Naive B cell (primary cell): ENCODE measurements at places on chromosomes 7 and 10.
A peak's percentile ranks its signal among the peaks of the same experiment; 100 is the strongest.

DNA sequence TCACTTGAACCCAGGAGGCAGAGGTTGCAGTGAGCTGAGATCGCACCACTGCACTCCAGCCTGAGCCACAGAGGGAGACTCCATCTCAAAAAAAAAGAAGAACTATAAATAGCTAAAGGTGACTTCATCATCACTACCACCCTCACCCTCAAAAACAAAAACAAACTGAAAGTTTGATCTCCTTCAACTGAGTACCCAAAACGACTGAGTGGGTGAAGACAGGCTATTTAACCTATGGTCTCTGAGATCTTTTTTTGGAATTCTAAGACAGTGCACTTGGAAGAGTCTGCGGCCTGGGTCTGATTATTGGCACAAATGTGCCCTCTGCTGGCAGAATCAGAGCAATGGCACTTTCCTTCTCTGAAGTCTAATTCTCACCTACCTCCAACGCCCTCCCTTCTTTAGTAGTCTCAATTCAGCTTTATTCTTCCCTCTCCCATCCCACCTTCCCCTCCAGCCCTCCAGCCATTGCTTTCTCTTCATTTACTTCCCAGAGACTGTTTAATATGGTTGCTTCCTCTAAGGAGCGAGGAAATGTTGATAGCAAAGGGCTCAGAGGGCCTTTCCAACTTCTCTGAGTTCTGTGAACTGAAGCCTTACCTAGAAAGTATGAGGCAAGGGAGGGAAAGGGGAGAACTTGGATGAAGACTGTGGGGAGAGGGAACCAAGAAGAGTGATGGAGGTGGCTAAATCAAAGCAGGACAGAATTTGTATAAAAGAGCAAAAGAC lies 2.9 kb upstream of the MYOZ1 start:
- DNase-seq = peak; percentile 50

- DNase-seq = no peak
Observed at GRCh38 chr10:17871036-17871435, 61.9 kb downstream of the MRC1 start.

DNA sequence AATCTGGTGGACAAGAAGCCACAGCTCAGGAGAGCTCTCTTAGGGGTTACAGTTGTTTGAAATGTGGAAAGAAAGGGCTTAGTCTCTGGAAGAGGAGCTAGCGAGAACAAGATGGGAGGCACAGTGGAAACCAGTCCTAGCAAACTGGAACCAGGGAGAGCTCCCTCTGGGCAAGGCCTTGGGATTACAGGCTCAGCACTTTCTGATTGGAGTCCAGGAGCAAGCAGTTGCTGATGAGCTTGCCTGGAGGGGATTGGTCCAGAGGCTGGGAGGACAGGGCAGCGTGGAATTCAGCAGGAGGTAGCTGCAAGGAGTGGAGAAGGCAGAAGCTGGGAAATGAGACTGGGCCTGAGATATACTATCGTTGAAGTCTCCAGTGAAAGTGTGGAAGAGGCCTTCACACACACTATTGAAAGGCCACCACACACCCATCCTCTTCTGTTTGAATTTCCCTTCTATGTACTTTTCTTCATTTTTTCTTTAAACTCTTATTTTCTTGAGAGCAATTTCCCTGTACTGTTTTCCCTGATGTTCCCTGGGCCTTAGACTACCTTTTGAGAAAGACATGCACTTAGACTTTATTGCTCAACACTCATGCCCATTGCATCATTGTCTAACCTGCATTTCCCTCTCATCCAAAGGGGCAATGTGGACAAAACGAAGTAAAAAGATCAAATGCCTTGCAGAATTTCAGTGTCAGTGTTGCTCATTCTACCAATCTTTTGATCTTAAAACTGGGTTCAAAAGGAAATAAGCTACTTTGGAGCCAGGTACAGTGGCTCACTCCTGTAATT lies 57.8 kb upstream of the LANCL2 start:
- no peak for DNase-seq

DNA sequence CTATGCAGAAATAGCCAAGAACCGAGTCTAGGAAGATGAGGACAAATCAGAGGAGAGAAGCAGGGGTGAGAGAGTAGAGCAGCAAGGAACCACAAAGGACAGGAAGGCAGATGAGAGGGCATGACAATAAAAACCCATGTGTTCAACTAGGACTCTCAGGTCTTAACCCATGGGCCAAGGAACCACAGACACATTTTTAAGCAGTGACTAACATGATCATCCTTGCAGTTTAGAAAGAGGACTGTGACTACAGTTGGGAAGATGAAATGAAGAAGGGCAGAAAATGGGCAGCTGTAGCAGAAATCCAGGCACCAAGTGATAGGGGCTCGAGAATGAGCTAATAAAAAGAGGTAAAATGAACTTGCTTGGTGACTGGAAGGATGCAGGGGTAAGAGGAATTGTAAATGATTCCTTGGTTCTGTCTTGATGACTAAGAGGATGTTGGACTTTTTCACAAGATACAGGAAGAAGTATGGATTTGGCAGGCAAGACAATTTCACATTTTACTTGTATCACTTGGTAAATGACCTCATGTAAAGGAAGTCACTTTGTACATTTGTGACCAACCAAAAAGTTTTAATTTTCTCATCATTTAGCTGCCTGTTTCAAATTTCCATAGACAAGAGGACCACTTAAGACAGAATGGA lies 22.8 kb downstream of the SGMS1 start:
- DNase-seq = no peak

DNA sequence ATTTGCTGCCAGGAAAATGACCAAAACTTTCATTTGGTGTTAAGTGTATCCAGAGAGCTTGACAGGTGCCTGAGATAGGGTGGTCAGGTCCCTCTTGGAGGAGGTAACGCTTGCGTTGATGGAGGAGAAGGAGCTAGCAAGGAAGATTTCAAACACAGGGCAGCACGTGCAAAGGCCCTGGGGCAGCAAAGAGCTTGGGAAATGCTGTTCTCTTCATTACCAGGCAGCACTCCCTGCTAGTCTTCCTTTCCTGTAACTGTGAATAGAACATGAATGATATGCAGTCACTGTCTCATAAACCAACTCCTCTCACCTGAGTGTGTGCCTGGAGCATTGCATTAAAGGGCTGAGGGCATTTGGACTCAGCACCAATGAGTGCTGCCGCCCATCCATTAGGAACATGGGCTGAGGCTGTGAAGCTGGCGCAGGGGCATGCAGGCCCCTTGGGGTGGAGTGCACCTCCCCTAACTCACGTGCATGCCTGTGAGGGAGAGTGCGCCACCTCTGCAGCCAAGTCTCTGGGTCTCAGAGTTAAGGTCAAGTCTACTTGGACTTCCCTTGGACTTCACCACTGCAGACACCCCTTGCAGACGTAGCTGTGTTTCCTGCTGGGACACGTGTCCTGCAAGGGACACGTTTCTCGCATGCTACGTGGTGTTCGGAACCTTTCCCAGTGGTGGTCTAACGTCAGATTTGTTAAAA lies 136.8 kb downstream of the PAXIP1 start:
- DNase-seq = no peak

DNA sequence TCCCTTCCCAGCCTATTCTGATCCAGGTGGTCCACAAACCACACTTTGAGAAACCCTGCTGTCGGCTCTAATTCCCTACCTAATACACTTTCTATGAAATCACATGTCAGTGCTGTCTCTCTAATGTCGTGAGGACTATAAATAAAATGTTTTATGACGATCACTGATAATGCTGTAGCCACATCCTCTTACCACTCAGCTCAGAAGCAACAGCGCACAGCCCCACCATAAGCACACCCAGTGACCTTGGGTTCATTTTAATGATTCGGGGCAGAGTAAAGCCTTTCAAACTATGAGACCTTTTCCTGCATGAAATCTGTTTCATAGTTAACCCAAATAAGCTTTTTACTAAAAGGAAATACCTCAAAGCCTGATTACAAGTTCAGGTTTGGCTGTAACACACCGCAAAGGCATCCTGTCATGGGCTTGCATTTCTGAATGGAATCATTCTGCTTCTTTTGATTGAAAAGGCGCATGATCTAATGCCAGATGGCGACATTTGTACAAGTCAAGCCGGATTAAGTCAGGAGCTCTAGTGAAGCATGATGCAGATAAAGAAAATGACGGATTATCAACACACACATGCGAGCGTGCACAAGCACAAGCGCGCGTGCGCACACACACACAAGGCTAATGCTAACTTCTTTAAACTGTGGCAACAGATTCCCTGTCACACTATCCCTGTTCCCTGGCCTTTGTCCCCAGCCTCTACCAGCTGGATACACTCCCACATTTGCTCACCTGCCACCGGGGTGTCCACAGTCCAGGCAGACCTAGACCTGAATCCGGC lies 180.5 kb upstream of the PDE1C start:
- DNase-seq = no peak

GRCh38 chr7:4964506-4964905 lies 5.5 kb upstream of the MMD2 start:
- no peak for DNase-seq
